ENCODE measurements at places on chromosomes 13 and 19. TPM values are rescaled to one million over a fixed set of nuclear protein-coding genes. Genes with fewer than 3 reads are reported as not detected.

RNF17 gene
- not detected for total RNA-seq

VASP gene
- total RNA-seq = 168 TPM

LSM14A gene
- 100 TPM for total RNA-seq

ZNF175 gene
- 9.3 TPM for total RNA-seq

SIAH3 gene
- total RNA-seq = not detected

PSG3 gene
- not detected for total RNA-seq

GAPDHS gene
- not detected for total RNA-seq

ZNF677 gene
- total RNA-seq = not detected

SMIM17 gene
- total RNA-seq = not detected

POSTN gene
- 44.0 TPM for total RNA-seq
